Fibroblast of lung (primary cell): ENCODE measurements at places on chromosomes 13 and 19. TPM values are rescaled to one million over a fixed set of nuclear protein-coding genes. Genes with fewer than 3 reads are reported as not detected.

C1QTNF9 gene
- 0.51 TPM in 1 of 2 replicates, not detected in the other for polyA plus RNA-seq

CAPN12 gene
- polyA plus RNA-seq, result 0.07 and 0.20 TPM in 2 replicates

CLDND2 gene
- not detected in 2 replicates for polyA plus RNA-seq

PLPPR3 gene
- 0.19 and 0.30 TPM in 2 replicates for polyA plus RNA-seq

FCGBP gene
- 0.01 and 0.02 TPM in 2 replicates for polyA plus RNA-seq

BLVRB gene
- 40.0 and 50.8 TPM in 2 replicates for polyA plus RNA-seq

PNMA8C gene
- 0.01 and 0.07 TPM in 2 replicates for polyA plus RNA-seq

TEAD2 gene
- 22.0 and 22.7 TPM in 2 replicates for polyA plus RNA-seq

NDUFA3 gene
- polyA plus RNA-seq, result 35.4 and 35.9 TPM in 2 replicates

TMEM238 gene
- polyA plus RNA-seq, result not detected in 2 replicates

LILRB2 gene
- polyA plus RNA-seq, result not detected in 2 replicates

IGFLR1 gene
- 0.75 and 2.1 TPM in 2 replicates for polyA plus RNA-seq

KATNAL1 gene
- polyA plus RNA-seq, result 24.0 and 24.8 TPM in 2 replicates

DNA sequence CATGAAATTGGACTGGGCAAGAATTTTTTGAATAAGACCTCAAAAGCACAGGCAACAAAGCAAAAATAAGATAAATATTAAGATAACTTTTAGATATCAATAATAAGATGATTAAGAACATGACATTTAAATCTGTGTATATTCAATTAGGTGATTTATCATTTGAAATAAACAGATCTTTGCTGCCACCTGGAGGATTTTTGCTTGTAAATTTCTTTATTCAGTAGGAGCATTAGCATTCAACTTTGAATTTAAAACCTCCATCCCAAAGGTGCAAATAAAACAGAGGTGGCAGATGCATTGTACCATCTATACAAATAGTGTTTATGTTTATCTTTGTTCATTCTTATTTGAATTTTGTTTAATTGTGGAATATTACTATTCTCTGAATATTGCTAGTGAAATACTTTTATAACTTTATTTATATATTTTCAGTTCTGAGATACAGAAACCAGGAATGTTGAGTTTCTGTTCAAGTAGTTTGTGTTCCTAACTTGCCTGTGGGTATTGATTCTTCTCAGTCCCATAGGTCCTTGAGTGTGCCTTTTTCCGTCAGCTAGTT, 20.9 kb downstream of the COG6 start:
- peak; percentile 37 for DNase-seq

DNA sequence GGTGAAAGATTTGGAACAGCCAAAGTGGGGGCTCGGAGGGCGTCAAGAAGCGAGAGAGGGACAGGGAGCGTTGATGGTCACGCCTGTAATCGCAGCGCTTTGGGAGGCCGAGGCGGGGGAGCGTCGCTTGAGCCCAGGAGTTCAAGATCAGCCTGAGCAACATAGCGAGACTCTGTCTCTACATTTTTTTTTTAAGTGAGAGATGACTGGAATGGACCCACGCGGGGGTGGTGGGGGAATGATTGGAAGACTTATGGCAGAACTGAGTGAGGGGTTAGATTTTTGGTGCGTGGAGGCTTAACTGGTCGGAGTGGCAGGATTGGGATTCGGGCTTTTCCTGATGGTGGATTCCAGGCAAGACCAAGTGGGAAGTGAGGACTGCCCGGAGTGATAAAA, 725 bp downstream of the PSMD8 start:
- DNase-seq, result no peak

GRCh38 chr13:99376132-99376531, 68.9 kb upstream of the GPR183 start:
- no peak for DNase-seq

DNA sequence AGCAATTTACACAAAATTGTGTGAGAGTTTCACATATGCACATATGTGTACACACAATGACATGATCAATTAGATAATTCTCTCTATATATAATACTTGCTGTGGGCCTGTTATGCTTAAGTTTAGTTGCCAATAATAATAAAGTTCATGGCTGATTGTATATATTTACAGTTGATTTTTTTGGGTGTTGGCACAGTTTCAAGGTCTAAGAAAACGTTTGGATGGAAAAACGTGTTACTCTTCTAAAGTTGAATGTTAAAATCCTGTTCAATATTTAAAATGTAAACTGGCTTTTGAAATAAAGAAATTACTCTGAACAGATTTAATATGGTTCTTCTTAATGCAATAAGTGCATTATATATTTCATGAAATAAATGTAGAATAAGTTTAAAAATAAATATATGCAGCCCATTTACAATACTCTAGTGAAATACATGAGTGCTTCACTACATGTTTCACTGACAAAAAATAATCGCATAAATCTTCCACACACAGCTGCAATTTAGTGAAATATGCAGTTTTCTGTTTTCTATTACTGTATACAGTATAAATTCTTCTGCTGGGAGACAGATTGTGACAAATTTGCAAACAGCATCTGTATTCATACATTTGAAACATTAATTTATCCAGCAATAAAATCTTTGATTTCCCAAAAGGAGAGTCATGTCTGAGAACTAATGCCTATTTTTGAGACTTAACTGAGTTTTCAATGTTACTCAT, 586.9 kb upstream of the KLHL1 start:
- no peak for DNase-seq

DNA sequence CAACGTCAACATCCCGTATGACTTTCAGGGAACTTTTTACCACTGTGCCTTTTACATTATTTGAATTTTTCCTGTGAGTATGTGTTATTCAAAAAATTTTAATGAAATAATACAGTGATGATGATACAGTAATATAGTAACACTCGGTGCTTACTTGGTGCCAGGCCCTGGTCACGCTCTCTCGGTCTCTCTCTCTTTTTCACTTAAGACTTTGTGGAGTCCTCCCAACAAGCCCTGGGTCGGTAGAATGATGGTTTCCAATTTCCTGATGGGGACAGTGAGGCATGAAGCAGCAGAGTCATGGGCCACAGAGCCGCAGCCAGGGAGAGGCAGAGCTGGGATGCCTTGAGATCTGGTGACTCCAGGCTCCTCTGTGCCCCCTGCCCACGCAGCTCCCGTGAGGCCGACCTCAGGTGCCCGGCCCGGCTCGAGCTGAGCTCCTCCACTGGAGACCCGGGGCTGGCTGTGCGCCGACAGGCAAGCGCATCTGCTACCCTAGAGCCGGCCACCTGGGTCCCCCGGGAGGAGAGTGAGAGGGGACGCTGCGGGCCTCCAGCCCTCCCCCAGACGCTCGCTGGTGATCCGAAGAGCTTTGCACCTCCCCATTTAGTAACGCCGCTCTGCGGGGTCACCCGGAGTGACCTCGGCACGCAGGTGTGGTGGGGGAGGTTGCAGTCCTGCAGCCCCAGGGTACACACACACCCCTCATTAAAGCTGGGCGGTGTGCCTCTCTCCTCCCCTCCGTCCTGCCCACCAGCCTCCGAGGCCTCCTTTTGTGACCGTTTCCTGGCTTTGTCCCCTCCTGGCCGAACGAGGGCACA, 4.4 kb upstream of the SBK3 start:
- DNase-seq, result peak; percentile 90

GRCh38 chr13:112722433-112723263, 32.8 kb downstream of the ATP11A start:
- peak; percentile 96 for DNase-seq

DNA sequence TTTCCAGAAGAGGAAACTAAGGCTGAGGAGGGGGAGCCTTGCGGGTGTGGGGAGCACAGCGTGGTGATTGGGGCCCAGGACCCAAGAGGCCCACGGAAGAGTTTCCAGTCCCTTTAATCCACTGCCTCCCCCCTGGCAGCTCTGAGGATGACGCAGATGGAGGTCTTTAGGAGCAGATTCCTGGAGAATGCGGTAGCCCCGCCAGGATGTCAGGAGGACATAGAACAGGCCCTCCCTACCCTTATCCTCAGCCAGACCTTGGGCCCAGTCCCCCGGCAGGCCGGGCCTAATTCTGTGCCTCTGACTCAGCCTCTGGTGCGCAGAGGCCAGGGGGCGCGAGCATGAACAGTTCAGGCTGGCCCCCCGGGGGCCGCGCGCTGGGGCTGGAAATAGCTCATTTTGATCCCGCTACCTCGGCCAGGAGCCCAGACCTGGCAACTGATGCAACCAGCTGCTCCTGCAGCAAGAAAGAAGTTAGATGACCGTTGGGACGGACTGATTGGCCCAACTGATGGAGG, 461 bp upstream of the HSPB6 start:
- DNase-seq, result peak; percentile 96

GRCh38 chr19:49758292-49758691, 4.8 kb downstream of the TSKS start:
- DNase-seq, result peak; percentile 79

DNA sequence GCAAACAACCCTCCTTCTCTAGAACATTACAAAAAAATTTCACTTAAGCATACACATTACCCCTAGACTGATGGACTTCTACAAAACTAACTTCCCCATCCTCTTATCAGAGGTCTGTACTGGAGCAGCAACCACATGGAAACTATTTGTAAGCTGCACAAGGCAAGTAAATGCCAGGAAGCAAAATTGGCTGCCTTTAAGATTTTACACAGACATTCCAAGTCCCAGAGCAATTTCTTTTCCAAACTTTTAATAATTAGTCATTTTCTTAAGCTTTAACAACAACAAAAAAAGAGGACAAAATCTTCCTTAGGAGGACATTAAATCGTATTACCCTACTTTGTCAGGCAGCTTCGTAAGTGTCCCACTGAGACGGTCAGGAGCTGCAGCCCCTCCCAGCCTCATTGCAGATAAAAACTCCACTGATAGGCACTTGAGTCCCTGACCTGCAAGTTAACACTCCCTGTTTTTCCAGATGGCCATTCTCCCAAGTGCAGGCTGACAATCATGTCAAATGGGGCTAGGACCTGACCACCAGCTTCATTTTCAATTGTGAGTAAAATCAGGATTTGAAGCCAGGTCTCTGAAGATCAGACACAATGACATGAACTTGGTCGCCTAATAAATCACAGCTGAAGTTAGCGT, 680.1 kb downstream of the DIAPH3 start:
- peak; percentile 87 for DNase-seq

DNA sequence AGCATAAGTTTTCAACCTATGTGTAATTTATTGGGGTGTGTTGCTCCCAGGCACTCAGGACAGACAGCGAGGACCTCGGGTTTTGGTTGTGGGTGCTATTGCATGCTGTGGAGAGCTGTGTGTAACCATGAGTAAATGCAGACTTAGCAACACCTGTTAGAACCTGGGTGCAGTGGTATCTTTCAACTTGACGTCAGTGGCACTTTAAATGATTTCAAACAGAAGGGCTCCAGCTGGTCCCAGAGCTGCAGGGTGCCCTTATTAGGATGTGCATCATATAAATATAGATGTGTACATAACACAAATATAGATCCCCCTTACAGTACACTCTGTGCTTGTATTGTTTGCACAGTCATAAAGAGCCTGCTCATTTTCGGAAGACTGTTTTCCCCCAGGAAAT, 228.3 kb upstream of the IRS2 start:
- DNase-seq, result no peak

- peak; percentile 92 for DNase-seq
Measured at GRCh38 chr19:34171877-34172660, at the start of gene LSM14A. LSM14A (plus strand) TSS chr19:34172504; CDS start chr19:34172643, 139 bp downstream.

- no peak for DNase-seq
Measured at GRCh38 chr13:63389756-63390155, 1974.1 kb upstream of the PCDH20 start.

- no peak for DNase-seq
Measured at GRCh38 chr13:107882708-107883560, 332.4 kb downstream of the LIG4 start.

DNA sequence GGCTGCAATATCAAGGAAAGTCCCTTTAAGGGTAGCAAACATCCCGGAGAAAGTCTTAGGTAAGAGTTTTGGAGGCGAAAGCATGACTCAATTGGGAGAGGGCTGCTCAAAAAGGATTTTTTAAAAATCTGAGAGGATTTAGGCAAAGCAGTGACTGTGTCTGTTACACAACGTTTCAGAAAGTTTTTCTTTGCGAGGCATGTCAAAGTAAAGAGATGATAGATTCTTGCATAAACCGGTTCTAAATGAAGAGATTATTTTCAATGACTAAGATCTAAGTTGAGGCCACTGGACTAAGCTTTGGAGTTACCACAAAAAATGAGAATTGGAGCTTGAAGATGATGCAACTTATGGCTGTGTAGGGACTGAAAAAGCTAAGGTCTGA, 43.7 kb upstream of the ENOX1 start:
- peak; percentile 83 for DNase-seq

DNA sequence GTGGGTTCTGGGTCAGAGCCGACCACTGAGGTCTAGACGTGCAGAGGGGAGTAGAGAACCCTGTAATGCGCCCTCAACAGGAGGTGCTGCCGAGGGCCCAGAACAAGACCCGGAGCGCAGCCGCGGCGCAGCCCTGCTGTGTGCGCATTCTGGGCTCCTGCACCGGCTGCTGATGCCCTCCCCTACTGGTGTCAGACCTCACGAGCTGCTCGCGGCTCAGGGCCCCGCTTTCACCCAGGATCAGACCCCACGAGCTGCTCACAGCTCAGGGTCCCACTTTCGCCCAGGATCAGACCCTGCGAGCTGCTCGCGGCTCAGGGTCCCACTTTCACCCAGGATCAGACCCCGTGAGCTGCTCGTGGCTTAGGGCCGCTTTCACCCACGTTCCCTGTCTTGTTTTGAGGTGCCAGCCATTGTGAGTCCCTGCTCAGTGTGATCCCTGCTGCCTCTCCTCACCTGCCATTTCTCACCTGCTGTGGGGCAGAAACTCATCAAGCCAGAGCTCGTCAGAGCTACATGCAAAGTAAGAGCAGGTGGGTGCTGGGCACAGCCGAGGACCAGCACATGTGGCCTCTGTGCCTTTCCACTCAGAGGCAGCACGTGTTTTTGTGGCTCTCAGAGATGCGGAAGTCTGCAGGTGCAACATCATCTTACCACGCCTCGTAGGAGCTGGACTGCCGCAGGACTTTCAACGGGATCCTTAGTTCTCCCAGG, 47.0 kb upstream of the C13orf46 start:
- no peak for DNase-seq

DNA sequence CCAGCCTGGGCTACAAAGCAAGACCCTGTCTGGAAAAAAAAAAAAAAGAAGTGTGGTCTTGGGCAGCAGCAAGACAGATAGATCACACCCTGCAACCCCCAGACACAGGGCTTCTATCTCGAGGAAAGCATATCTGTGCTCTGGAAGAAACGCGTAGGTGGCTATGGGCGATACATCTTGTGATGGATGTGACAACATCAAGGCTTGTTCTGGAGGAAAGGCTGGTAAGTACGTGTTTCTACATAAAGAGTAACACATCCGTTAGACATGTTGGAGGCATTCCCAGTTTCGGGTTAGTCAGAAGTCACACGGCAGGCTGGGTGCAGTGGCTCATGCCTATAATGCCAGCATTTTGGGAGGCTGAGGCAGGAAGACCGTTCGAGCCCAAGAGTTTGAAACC, 6.6 kb upstream of the DHDH start:
- DNase-seq, result peak; percentile 99

GRCh38 chr13:46523972-46524752, 28.8 kb upstream of the LRCH1 start:
- DNase-seq, result peak; percentile 62

DNA sequence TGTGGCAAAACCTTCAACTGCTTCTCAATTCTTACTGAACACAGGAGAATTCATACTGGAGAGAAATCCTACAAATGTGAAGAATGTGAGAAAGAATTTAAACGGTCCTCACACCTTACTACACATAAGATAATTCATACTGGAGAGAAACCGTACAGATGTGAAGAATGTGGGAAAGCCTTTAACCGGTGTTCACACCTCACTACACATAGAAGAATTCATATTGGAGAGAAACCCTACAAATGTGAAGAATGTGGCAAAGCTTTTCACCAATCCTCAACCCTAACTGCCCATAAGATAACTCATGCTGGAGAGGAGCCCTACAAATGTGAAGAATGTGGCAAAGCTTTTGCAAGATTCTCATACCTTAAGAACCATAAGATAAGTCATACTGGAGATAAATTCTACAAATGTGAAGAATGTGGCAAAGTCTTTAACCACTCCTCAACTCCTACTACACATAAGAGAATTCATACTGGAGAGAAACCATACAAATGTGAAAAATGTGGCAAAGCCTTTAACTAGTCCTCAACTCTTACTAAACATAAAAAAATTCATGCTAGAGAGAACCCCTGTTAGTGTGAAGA, 111.7 kb downstream of the ZNF100 start:
- no peak for DNase-seq
